ENCODE measurements at places on chromosomes 2 and 18. TPM values are rescaled to one million over a fixed set of nuclear protein-coding genes. Genes with fewer than 3 reads are reported as not detected.
A peak's percentile ranks its signal among the peaks of the same experiment; 100 is the strongest.

DNA sequence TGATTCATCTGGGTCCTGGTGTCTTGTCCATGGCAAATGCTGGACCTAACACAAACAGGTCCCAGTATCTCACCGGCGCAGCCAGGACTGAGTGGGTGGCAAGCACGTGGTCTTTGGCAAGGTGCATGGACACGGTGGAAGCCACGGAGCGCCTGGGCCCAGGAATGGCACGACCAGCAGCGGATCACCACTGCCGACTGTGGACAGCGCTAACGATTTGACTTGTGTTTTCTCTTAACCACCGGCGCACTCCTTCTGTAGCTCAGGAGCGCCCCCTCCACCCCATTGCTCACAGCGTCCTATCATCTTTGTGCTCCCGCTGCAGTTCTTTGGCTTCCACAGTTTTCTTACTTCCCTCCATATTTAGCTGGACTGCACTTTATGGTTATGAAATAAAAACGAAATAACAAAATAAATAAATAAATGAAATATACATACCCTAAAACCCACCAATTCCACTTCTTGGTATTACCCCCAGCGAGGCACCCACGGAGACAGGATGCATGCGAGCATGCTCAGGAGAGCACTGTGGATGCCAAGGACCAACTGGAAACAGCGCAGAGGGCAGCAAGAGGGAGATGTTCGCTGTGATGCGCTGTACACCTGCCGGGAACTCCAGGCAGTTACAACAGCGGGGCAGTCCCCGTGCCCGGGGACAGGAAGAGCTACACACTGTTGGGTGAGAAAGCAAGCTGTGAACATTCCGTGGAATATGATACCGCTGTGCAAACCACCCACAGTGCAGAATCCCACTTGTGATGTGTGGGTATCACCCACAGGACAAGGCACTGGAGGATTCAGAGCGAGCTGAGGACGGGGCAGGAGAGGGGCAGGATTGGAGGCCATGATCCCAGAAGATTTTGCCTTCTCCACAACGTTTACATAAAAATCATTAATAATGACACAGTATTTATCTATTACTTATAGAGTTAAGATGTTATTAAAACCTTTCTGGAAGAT lies 7.0 kb upstream of the CIDEA start:
- no peaks in the 10 kb centered on the region for H3K4me1 ChIP-seq
- no peaks in the 10 kb centered on the region for H3K36me3 ChIP-seq
- no peak overlapping the region for H3K4me3 ChIP-seq
- no peaks in the 10 kb centered on the region for H3K27me3 ChIP-seq
- DNase-seq, result no peak

DNA sequence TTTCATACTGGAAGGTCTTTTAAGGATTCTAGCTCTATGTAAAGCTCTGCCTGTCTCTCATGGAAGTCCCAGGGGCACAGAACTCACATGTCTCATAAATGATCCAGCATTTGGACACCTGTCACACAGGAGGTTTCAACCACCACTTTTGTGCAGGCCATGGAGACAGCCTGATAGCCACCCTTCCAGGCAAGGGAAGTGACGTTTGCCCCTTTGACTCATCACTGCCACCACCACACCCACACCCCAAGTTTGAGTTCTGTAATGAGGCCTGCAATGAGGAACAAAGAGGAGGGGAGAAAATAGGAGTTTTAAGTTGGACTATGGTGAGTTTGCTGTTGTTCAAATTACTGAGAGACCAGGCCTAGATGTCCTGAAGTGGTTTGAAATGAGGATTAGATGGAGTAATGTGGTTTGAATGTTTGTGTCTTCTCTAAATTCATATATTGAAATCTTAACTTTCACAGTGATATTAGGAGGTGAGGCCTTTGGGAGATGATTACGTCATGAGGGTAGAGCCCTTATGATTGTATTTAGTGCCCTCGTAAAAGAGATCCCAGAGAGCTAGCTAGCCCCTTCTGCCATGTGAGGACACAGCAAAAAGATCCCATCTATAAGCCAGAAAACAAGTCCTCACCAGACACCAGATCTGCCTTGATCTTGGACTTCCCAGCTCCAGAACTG lies 175.3 kb upstream of the EPHA4 start:
- H3K36me3 ChIP-seq, result no peaks in the 10 kb centered on the region
- DNase-seq, result no peak
- no peak overlapping the region for H3K4me3 ChIP-seq

GRCh38 chr18:8433323-8433722 lies 175.9 kb upstream of the RAB12 start:
- H3K27ac ChIP-seq, result no peak overlapping the region
- no peak for DNase-seq
- H3K27me3 ChIP-seq, result no peaks in the 10 kb centered on the region
- no peaks in the 10 kb centered on the region for H3K36me3 ChIP-seq
- no peaks in the 10 kb centered on the region for H3K4me1 ChIP-seq

The UGT1A5 gene
- 0.94 TPM for total RNA-seq

The NETO1 gene
- total RNA-seq, result 0.54 TPM

GRCh38 chr2:223416815-223417610 lies 185.1 kb downstream of the SCG2 start:
- H3K4me1 ChIP-seq, result no peaks in the 10 kb centered on the region
- no peaks in the 10 kb centered on the region for H3K36me3 ChIP-seq
- DNase-seq, result no peak
- H3K27me3 ChIP-seq, result no peaks in the 10 kb centered on the region
- H3K4me3 ChIP-seq, result no peak overlapping the region

DNA sequence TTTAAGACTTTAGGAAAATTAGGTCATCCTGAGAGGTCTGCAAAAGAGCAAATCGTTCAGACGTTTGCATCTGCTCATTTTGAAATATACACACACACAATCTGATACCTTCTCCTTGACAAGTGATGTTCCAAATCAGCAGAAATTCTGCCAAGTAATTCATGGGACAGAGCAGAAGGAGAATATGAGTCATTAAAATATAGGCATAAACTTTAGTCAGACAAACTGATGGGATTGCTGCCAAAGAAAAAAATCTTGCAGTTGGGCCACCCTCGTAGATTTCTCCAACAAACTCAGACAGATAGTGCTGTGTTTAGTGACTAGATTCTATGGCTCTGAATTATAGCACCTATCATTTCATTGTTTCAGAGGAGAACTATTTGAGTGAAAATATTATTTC lies 336.3 kb downstream of the NYAP2 start:
- H3K4me3 ChIP-seq, result no peak overlapping the region
- no peaks in the 10 kb centered on the region for H3K36me3 ChIP-seq
- no peaks in the 10 kb centered on the region for H3K27me3 ChIP-seq
- no peak for DNase-seq
- H3K4me1 ChIP-seq, result no peaks in the 10 kb centered on the region

DNA sequence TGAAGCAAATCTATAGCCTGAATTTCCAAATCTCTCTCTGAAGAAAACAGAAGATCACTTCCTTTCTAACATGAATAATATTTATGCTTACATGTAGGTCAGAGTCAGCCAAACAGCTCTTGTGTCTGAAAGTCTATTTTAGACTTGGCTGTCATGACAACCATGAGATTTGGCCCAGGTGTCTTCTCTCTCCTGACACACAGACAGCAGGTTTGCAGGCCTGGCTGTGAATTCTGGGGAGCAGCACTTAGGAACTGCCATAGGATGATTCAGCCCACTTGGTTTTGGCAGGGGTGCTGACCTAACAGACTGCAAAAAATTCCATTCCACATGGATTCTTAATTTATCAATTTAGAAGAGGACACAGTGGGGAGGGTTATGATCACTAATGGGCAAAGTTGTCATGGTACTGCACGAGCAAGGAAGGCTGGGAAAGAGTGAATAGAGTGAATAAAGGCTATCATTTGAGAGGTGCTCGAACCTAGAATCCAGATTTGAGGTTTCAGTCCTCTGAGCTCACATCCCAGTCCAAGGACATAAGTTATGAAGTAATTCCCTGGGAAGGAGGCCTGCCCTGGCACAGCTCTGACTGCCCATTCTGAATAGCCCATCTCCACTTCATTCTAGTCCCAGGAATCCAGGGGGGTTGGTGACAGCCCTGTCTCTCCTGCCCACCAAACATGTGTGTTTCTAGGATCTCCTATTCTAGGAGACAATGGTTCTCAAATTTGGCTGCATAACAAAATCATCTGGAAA lies 453.9 kb upstream of the TRIB2 start:
- no peak overlapping the region for H3K27ac ChIP-seq

The MC4R gene
- total RNA-seq, result not detected

DNA sequence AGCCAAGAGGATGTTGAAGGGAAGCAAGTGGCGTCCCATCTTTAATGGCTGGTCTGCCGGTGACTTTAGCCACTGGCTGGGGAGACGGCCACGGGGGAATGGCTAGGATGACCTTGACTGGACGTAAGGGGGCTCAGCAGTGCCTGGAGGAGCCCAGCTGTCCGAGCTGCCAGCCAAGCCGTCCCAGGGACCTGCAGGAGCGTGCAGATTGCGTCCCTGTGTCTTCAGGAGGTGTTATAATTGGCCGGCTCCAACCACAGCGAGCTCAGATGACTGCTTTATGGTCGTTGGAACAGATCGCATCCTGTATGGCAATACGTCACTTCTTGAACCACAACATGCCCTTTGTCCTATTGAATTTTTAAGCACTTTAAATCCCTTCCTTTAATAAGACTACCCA lies 204.6 kb downstream of the EIPR1 start:
- H3K27ac ChIP-seq, result no peak overlapping the region
- no peaks in the 10 kb centered on the region for H3K27me3 ChIP-seq
- no peaks in the 10 kb centered on the region for H3K4me1 ChIP-seq
- no peak overlapping the region for H3K4me3 ChIP-seq
- H3K36me3 ChIP-seq, result no peaks in the 10 kb centered on the region

- H3K27me3 ChIP-seq, result no peaks in the 10 kb centered on the region
- peaks cover 18% of the 10 kb centered on the region for H3K4me1 ChIP-seq
- H3K4me3 ChIP-seq, result no peak overlapping the region
- H3K27ac ChIP-seq, result no peak overlapping the region
- DNase-seq, result no peak
Observed at GRCh38 chr2:168632709-168633121, 169.7 kb upstream of the NOSTRIN start.

- H3K4me1 ChIP-seq, result no peaks in the 10 kb centered on the region
- DNase-seq, result peak; percentile 41
- no peak overlapping the region for H3K4me3 ChIP-seq
- H3K27me3 ChIP-seq, result no peaks in the 10 kb centered on the region
Observed at GRCh38 chr2:231297108-231297908, 98.2 kb upstream of the B3GNT7 start.

- no peak overlapping the region for H3K4me3 ChIP-seq
- H3K4me1 ChIP-seq, result peaks cover 13% of the 10 kb centered on the region
- no peaks in the 10 kb centered on the region for H3K27me3 ChIP-seq
- H3K27ac ChIP-seq, result no peak overlapping the region
Observed at GRCh38 chr18:21363348-21363747, 121.3 kb downstream of the GREB1L start.

Data from thyroid gland (tissue), 4 donors.